Activated CD8-positive, alpha-beta T cell treated with anti-CD3 and anti-CD28 coated beads for 36 hours (primary cell): ENCODE measurements at places on chromosomes 7 and 10. TPM values are rescaled to one million over a fixed set of nuclear protein-coding genes. Genes with fewer than 3 reads are reported as not detected.
A peak's percentile ranks its signal among the peaks of the same experiment; 100 is the strongest.

POLR3A gene
- 17.5 TPM for total RNA-seq

FAM237B gene
- total RNA-seq, result not detected

CYP3A4 gene
- not detected for total RNA-seq

ADAM8 gene
- 106 TPM for total RNA-seq

IKZF1 gene
- 295 TPM for total RNA-seq

POLR2J2 gene
- 13.2 TPM for total RNA-seq

SUN3 gene
- total RNA-seq, result 0.95 TPM

ELFN1 gene
- 0.36 TPM for total RNA-seq

CDK13 gene
- 31.6 TPM for total RNA-seq

CEP55 gene
- 44.6 TPM for total RNA-seq

WDR86 gene
- total RNA-seq, result 0.25 TPM

GCC1 gene
- 12.4 TPM for total RNA-seq

USP6NL gene
- total RNA-seq, result 2.3 TPM

HABP2 gene
- total RNA-seq, result not detected

DNA sequence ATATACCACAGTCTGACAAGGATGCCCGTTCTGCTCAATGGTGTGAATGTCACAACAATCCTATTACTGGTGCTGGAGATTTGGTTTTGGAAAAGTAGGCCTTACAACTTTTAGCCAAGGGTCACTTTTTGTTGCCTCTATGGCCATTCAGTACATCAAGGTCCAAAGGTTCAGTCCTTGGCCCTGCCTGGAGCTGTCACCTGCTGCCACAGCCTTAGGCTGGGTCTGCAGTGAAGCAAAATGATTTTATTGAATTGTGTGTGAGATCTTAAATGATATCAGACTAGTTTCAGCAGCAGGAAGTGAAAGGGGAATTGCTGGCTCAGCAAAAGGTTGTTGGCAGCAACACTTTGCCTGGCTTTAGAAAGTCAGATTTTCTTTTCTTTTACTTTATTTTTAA, 427.6 kb downstream of the THSD7A start:
- no peak for DNase-seq

DNA sequence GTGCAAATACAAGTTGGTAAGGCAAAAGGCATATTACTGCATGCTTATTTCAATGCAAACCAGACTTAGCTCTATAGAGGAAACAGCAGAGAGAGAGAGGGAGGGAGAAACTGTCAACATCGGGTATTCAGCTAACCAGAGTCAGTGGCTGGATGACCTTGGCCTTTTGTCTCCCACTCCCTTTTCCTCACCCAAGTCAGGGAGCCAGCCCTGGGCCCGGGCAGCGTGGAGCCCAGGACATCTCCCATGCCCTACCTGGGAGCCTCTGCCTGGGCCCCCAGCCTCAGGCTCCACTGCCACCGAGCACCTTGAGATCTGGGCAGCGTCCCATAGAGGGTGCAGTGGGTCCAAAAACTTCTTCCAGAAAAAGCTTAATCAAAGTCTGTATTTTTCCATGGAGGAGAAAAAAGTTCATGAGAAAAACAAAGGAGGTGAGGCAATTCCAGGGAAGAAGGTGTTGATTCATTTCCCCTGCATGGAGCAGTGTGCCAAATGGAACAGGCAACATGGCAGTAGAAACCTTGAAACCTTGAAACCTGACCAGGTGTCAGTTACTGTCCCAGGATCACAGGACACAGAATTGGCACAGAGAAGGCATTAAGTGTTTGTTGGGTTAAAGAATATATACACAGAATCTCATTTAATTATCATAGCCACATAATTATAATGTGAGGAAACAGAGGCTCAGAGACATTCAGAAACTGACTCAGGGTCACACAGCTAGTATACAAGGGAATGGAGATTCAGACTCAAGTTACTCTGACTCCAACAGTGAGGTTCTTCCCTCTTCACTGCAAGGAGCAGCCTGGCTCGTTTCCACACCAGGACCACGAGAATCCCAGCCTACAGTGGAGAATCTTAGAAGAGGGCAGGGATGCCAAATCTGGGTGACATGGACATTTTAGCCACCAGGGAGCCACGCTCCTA, 5.8 kb upstream of the NCOA4 start:
- DNase-seq, result no peak

- DNase-seq, result no peak
These were observed 412.3 kb upstream of the FOXK1 start for GRCh38 chr7:4269746-4270145.

GRCh38 chr10:5944389-5945189, 32.8 kb downstream of the IL15RA start:
- no peak for DNase-seq

DNA sequence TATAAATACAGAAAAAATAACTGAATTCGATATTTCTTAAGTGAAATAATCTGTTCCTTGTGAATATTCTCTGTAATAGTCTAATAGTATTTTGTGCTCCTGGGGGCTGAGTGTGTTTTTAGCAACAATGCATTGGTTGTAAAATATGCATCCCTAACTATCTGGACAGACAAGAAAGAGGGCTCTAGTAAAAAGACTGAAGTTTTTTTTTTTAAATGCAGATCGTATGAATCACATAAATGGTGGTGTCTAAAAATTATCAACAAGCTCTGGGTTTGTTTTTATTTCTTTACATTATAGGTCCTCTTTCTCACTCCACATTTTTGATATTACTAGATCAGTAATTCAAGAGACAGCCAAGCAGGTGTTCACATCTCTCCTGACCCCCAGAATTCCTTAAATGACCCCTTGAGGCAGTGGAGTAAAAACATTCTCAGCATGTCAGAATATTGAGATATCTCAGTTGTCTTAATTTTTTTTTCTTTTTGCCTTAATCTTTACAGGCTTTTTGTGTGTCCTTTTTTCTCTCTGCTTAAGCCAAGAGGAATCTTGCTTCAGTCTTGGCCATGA, 18.2 kb downstream of the ARID5B start:
- DNase-seq, result no peak

- no peak for DNase-seq
These were observed 533.4 kb downstream of the TCERG1L start for GRCh38 chr10:130778166-130778545.

- no peak for DNase-seq
These were observed 80.5 kb upstream of the TMEM106B start for GRCh38 chr7:12130609-12131008.

DNA sequence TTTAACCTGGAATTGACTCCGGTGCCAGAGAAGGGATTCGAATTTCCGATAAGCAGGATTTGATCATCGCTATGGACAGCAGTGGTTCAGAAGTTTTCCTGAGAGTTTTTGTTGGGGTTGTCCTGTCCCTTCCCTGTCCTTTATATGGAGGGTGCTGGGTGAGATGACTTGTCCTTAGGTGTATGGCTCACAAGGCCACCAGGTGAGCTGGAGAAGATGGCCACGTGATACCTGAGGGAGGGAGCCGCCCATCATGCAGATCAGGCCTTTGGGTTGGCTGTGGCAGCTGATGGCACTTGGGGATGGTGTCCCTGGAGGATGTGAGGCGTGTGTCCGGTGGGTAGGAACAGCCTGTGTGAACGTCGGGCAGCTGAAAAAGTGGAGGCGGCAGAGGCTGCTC, 187.7 kb downstream of the PTPN20 start:
- no peak for DNase-seq

- no peak for DNase-seq
These were observed 2.1 kb upstream of the JMJD1C start for GRCh38 chr10:63467841-63468240.

DNA sequence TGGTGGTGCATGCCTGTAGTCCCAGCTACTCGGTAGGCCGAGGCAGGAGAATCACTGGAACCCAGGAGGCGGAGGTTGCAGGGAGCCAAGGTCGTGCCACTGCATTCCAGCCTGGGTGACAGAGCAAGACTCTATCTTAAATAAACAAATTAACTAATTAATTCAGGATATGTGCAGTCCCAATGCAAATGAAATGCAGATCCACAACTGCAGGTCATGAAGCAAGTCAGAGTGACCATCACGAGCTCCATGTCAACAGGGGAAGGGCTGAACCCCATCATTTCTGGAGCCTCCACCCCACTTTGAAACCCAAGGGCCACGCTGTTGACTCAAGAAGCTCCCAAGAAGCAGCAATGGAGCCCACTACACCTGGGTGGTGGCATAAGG, 115.4 kb downstream of the LARP4B start:
- DNase-seq, result no peak

- no peak for DNase-seq
These were observed 25.1 kb downstream of the PWWP2B start for GRCh38 chr10:132421847-132422751.

GRCh38 chr7:139294951-139295575, 46.1 kb upstream of the FMC1 start:
- DNase-seq, result no peak

DNA sequence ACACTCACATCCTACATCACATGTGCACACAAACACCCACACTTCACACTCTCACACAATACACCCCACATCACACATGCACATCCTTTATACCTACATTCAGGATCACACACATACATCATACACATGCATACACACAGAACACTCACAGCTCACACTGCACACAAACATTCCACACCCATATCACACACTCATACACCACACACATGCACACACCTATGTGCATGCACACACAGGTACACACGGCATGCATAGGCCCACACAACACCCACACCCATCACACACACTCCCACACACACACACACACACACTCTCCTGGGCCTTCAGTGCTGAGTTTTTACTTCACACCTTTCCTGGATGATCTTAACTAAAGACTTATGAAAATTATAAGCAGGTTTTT, 220.5 kb downstream of the DNAJB6 start:
- DNase-seq, result no peak

DNA sequence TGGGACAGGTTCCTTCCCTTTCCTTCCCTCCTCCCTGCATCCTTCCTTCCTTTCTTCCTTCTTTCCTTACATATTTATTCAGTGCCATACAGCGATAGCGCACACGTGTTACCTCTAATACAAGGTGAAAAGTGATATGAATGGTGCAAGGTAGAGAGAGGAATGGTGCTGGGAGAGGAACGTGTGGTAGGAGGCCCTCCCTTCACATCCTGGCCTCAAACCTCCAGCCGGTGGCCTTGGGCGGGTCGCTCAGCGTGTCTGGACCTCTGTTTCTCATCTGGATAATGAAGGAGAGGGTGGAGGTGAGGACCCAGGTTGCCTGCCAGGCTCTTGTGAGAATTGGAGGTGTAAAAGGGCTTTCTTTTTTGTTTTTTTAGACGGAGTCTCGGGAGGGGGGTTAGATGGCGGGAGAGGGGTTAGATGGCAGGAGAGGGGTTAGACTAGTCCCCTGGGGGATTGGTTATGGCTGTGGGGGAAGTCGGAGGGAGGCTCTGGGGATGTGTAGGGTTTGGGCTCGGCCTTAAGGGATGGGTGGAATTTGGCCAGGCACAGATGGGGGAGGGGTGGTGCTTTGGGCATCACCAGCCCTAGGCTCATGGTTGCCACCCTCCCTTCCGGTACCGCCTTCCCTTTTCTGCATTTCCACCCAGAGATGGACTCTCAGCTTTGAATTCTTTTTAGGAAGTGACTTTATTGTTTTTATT, 14.9 kb downstream of the CHST3 start:
- no peak for DNase-seq

DNA sequence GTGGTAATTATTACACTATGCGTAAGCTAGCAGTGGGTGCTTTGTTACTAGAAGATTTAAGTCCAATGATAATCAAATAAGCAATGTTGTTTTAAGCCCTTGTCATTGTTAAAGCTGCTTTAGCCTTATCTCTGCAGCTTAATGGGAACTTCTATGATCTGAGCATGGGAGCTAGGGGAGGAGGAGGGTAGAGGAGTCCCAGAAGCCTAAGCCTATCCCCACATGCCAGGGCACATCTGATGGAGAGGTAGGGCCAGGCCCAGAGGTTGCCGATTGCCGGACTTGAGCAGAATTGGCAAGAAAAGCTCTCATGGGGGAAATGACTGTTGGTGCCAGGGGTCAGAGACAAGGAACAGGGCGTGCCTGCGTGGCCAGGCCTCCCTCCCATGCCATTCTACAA, 13.4 kb downstream of the CUBN start:
- no peak for DNase-seq

DNA sequence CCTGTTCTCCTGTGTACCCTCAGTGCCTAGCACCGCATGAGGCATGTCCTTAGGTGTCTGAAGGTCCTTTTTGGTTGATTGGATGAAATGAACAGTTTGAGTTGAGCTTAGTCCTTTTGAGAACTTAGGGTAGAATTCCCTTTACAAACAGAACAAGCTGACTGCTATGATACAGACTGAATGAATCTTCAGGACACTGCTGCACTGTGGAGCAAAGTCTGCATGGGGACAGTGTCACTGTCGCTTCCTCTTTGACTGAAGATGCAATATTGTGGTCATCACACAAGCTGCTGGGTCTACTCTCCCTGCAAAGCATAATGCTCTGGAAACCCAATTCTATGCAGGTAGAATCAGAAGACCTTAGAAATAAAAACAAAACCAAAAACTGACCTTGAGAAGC, 8.6 kb upstream of the PLAU start:
- no peak for DNase-seq

GRCh38 chr10:29923416-29923965, 135.9 kb downstream of the JCAD start:
- DNase-seq, result no peak

GRCh38 chr10:7008645-7009044, 402.2 kb downstream of the SFMBT2 start:
- no peak for DNase-seq

- DNase-seq, result no peak
These were observed 55.1 kb downstream of the EZH2 start for GRCh38 chr7:148828965-148829364.

- DNase-seq, result no peak
These were observed 10.1 kb downstream of the LIMK1 start for GRCh38 chr7:74093671-74094223.

DNA sequence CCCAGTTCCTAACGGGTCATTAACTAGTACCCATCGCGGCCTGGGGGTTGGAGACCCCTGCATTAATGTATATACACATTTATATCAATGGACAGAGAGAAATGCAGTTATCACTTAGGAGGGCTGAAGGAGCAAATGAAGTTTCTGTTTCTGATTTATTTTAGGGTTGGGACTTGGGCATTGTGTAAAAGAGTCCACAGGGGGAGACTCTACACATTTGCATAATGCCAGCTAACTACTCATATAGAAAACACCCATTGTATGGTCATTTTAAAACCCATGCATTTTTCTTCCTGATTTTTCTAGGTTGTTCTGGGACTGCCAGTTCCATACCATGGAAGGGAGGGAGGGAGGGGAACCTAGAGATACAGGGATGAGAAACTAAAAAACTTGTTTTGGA, 23.5 kb downstream of the BCCIP start:
- DNase-seq, result no peak

- DNase-seq, result no peak
These were observed 65.8 kb downstream of the SORCS3 start for GRCh38 chr10:104706886-104707285.

- peak; percentile 21 for DNase-seq
These were observed 78.1 kb downstream of the CXCL12 start for GRCh38 chr10:44306762-44307161.

GRCh38 chr10:124029559-124029958, 63.8 kb downstream of the CHST15 start:
- DNase-seq, result no peak

GRCh38 chr10:77253147-77253545, 384.5 kb downstream of the KCNMA1 start:
- no peak for DNase-seq

- DNase-seq, result no peak
These were observed 12.8 kb downstream of the RHEB start for GRCh38 chr7:151506901-151507382.
